ENCODE measurements at places on chromosomes 3 and 15. TPM values are rescaled to one million over a fixed set of nuclear protein-coding genes. Genes with fewer than 3 reads are reported as not detected.

The NAALADL2 gene
- total RNA-seq: 0.35 TPM

The TMEM62 gene
- total RNA-seq: 16.0 TPM

The NTRK3 gene
- 0.71 TPM for total RNA-seq

The PPP1R14D gene
- total RNA-seq: not detected

The PXK gene
- 27.4 TPM for total RNA-seq

The FBN1 gene
- total RNA-seq: 0.52 TPM

The MITF gene
- total RNA-seq: not detected

The DGKG gene
- 5.5 TPM for total RNA-seq

The AGTR1 gene
- not detected for total RNA-seq

The TRAT1 gene
- total RNA-seq: 11.8 TPM

The IL16 gene
- 25.9 TPM for total RNA-seq

The PP2D1 gene
- not detected for total RNA-seq

The COL6A5 gene
- not detected for total RNA-seq

The SMCO1 gene
- not detected for total RNA-seq

The CD200R1 gene
- 3.5 TPM for total RNA-seq

The CPLX3 gene
- 0.25 TPM for total RNA-seq

The TTC21A gene
- 2.5 TPM for total RNA-seq

The SELENOK gene
- 36.6 TPM for total RNA-seq

The DUOXA2 gene
- total RNA-seq: not detected

The AP3S2 gene
- 12.4 TPM for total RNA-seq

The SCN11A gene
- total RNA-seq: 0.21 TPM

The IL1RAP gene
- total RNA-seq: 13.6 TPM

The FSD2 gene
- total RNA-seq: not detected

The HIGD2B gene
- 0.27 TPM for total RNA-seq

The RASGRF1 gene
- not detected for total RNA-seq

The SLC24A5 gene
- not detected for total RNA-seq

The IQCH gene
- total RNA-seq: 0.75 TPM

The CHRNA3 gene
- total RNA-seq: not detected

The VILL gene
- total RNA-seq: 13.2 TPM

The RBPMS2 gene
- not detected for total RNA-seq

The DZIP1L gene
- total RNA-seq: not detected

The DYNC1LI1 gene
- 36.3 TPM for total RNA-seq

The SACM1L gene
- 61.8 TPM for total RNA-seq

The BRK1 gene
- total RNA-seq: 59.4 TPM

The LARP6 gene
- not detected for total RNA-seq

The SH3GL3 gene
- not detected for total RNA-seq

The TUSC7 gene
- total RNA-seq: not detected

The STARD9 gene
- 7.4 TPM for total RNA-seq

The UBA3 gene
- total RNA-seq: 79.6 TPM

The CCDC54 gene
- not detected for total RNA-seq

The DPPA2 gene
- not detected for total RNA-seq

The TMEM87A gene
- 45.2 TPM for total RNA-seq

The WDR76 gene
- 70.8 TPM for total RNA-seq

The TNFAIP8L3 gene
- 0.18 TPM for total RNA-seq

The GADL1 gene
- total RNA-seq: not detected

The SCG3 gene
- total RNA-seq: 0.11 TPM

The COLQ gene
- total RNA-seq: 0.98 TPM

The MOBP gene
- not detected for total RNA-seq

The EPHB3 gene
- 0.19 TPM for total RNA-seq

The THRB gene
- total RNA-seq: not detected

The C15orf61 gene
- 5.8 TPM for total RNA-seq

The EPHA6 gene
- not detected for total RNA-seq

The TLR9 gene
- 0.86 TPM for total RNA-seq

The FEZF2 gene
- not detected for total RNA-seq

The KY gene
- total RNA-seq: not detected

The SRP14 gene
- total RNA-seq: 146 TPM

The GOLGA8J gene
- total RNA-seq: not detected

The ZBED2 gene
- total RNA-seq: 306 TPM

Data from activated naive CD4-positive, alpha-beta T cell treated with anti-CD3 and anti-CD28 coated beads, Interleukin-2, amount 50 U/mL, for 72 hours (primary cell).